T-helper 2 cell treated with Interferon-gamma antibody and Interleukin-4, amounts not matched to agents 5 μg/mL and 100 μg/mL, for 36 hours (primary cell): ENCODE measurements at places on chromosomes 1 and 21.
A peak's percentile ranks its signal among the peaks of the same experiment; 100 is the strongest.

- DNase-seq = peak; percentile 84
Observed at GRCh38 chr21:17612565-17613241, at the start of gene BTG3. Gene BTG3, minus strand, starts transcription at chr21:17612901. Its CDS starts 3,757 bp downstream, at chr21:17609144.

- no peak for DNase-seq
Observed at GRCh38 chr1:184770181-184770979, 15.7 kb upstream of the EDEM3 start.

DNA sequence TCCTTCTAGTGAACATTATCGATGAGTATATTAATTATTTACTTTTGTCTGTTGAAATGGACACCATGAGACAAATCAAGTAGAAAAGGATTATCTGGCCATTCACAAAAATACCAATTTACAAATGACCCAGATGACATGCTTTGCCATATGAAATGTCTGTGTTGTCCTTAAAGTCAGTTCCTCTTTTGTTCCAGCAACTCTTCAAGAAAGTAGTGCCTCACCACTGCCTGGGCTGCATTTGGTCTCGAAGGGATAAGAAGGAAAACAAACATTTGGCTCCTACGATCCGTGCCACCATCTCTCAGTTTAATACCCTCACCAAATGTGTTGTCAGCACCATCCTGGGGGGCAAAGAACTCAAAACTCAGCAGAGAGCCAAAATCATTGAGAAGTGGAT lies 79.6 kb downstream of the RGL1 start:
- DNase-seq = no peak

DNA sequence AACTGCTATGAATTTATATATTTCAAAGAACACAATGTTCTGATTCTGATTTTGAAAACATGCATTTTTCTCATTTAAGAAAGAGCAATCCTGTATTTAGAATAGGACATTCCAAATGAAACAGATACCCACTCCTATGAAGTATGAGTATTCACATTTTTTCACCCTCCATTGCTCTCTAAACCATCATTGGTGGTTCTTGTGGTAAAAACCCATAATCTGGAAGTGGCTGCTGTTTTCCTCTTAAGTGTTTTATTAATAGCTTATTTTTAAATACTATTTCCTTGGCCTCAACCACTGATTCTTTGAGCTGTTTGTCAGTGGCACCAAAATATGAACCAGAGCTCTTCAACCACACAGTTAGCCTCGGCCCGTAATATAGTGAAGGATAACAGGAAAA lies 60.0 kb upstream of the ADAM30 start:
- DNase-seq = no peak

DNA sequence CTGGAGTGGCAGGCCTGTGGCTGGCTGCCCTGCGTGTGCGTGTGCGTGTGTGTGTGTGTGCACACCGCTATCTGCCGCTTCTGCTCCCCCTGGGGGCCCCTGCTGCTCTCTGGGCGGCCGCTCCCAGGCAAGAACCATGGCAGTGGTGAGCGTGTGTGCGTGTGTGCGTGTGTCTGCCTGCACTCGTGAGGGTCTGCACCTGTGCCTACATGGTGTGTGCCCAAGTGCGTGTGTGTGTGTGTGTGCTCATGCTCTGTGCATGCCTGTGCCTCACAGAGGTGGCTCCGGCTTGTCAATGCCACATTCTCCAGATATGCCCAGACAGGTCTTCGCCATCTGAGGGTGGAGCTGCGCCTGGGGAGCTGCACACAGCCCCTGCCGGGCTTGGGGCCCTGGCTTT lies 18.7 kb upstream of the PEX10 start:
- no peak for DNase-seq

- no peak for DNase-seq
Observed at GRCh38 chr1:54575605-54576290, 27.7 kb downstream of the ACOT11 start.

DNA sequence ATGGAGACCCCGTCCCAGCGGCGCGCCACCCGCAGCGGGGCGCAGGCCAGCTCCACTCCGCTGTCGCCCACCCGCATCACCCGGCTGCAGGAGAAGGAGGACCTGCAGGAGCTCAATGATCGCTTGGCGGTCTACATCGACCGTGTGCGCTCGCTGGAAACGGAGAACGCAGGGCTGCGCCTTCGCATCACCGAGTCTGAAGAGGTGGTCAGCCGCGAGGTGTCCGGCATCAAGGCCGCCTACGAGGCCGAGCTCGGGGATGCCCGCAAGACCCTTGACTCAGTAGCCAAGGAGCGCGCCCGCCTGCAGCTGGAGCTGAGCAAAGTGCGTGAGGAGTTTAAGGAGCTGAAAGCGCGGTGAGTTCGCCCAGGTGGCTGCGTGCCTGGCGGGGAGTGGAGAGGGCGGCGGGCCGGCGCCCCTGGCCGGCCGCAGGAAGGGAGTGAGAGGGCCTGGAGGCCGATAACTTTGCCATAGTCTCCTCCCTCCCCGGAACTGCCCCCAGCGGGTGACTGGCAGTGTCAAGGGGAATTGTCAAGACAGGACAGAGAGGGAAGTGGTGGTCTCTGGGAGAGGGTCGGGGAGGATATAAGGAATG lies 505 bp downstream of the LMNA start:
- no peak for DNase-seq

- DNase-seq = no peak
Observed at GRCh38 chr1:116943438-116943837, 33.7 kb downstream of the PTGFRN start.

- no peak for DNase-seq
Observed at GRCh38 chr1:205262731-205263171, 35.0 kb downstream of the TMCC2 start.

- no peak for DNase-seq
Observed at GRCh38 chr1:179127163-179127895, 45.5 kb downstream of the TOR3A start.

- no peak for DNase-seq
Observed at GRCh38 chr21:33540711-33541104, 1.2 kb downstream of the GART start.
